ENCODE measurements at places on chromosomes 11 and 22.

- DNase-seq, result no peak
Observed at GRCh38 chr11:38411149-38411548, 1813.1 kb upstream of the RAG2 start.

- DNase-seq, result no peak
Observed at GRCh38 chr11:113876074-113876797, 864 bp upstream of the USP28 start.

DNA sequence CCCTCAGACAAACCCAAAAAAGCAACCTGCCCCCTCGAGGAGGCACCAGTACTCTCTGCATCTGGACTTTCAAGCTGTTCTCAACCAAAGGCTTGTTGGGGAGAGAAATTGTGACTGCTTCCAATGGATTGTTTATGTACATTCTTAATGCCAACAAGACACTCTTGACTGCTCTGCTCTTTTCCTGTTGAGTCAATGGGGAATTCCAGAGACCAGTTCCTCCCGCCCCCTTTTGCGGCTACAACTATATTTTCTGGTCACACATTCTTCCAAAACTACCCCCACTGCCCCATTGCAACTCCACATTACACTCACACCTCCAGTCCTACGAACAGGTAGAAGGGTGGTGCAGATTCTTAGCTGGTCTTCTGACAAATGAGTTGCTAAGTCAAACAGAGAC is 187.0 kb downstream of the DSCAML1 start:
- DNase-seq, result peak; percentile 11

- no peak for DNase-seq
Observed at GRCh38 chr11:128731041-128731663, 37.3 kb downstream of the FLI1 start.

DNA sequence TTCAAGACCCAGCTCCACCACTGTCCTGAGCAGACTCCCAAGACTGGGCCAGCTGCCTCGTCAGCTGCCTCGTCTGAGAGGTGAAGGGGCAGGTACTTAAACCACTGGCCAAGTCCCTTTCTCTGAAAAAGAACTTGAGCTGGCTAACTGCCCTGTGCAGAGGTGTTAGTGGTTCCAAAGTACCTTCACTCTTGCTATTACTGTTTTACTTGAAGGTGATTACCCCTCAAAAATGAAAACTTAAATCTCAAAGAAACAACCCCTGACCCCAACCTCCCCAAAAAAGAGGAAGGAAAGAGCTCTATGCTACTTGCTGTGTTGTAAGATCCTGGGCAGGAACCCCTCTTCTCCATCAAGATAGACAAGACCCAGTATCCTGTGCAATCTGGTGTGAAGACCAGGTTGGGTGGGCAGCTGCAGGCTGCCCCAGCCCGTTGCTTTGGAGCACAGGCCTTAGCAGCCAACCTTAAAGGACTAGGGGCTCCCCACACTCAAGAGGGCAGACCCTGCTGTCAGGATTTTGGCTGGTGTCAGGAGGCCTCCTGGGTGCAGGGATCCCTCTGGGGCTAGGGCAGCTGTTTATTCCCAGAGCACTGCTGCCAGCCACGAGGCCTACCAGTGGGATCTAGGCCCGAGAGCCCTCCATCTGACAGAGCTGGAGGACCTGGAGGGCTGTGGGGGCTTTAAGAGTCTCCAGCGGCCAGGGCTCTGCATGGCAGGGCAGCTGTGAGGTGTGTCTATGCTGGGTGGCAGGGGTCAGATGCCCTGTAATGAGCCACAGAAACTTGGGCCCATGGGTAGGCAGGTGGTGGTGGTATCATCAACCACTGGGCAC is 13.0 kb downstream of the GUCD1 start:
- DNase-seq, result no peak

DNA sequence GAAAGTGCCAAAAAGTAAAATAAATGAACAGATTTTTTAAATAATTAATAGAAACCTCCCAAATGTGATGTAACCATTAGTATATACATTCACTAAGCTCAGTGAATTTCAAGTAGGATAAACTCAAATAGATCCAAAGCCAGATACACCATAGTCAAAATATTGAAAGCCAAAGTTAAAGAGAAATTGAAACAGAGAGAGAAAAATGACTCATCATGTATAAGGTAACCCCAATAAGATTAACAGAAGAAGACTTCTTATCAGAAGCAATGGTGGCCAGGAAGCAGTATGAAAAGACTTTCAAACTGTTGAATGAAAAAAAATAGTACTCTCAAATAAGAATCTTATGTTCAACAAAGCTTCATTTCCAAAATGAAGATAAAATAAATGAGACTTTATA is 70.5 kb downstream of the LUZP2 start:
- DNase-seq, result no peak

- no peak for DNase-seq
Observed at GRCh38 chr11:66868082-66868725, 11.3 kb downstream of the LRFN4 start.

- DNase-seq, result no peak
Observed at GRCh38 chr11:76025817-76026216, 180.5 kb downstream of the WNT11 start.

DNA sequence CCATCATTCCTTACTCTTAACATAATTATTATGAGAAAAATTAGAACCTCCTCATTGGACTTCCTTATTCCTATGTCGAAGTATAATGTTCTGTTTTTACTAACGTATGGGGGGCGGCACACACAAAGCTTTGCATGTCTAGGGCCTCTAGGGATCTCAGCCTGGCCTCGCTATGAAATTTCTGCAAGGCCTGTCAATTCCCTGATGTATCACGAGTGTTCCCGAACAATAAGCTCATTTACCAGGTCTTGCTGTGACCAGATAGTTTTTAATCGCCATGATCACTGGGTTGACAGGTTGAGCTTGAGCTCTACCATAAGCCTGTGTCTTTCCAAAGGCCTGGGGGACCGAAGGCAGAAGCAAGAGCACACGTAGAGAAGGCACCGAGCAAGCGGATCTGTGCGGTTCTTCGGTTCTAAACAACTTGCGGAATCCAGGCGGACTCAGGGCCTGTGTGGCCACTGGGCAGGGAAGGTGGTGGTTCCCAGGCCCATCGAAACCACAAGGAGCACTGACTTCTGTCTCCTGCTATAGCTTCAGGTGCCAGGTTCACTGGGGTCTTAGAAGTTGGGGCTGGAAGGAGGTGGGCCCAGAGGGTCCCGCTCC is 10.4 kb upstream of the FXYD2 start:
- no peak for DNase-seq

DNA sequence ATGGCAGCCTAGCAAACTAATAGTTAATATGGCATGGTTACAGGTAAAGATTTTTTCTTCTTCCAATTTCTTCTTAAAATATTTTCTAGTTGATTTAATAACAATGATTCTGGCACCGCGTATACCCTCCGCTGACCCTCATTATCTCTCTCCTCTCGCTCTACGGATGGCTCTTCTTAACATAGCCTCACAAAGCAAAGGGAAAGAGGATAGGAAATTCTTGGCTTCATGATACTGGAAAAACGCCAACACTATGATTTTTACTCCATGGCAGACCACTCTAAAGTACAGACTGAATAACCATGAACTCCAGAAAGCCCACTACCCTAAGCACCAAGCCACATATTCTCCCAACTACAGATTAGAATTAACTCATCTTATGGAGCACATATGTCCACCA is 6.1 kb downstream of the PI4KA start:
- DNase-seq, result no peak

DNA sequence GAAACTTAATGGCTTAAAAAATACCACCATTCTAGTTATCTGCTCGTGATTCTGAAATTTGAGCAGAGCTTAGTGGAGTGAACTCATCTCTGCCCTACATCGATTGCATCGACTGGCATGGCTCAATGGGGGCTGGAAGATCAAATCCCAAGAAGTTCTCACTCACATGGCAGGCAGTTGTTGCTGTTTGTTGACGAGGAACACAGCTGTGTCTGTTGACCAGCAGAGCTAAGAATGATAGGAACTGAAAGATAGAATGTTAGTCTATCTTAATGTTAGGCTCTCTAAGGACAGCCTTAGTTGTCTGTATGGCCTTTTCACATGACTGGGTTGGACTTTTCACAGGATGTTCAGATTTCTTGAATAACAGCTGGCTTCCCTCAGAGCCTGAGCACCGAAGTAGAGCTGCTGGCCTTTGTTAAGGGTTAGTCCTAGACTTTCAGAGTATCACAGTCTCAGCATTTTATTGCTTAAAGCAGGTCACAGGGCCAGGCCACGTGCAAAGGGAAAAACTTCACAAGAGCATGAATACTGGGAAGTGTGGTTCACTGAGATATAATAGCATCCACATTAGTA is 31.6 kb upstream of the IZUMO1R start:
- no peak for DNase-seq

DNA sequence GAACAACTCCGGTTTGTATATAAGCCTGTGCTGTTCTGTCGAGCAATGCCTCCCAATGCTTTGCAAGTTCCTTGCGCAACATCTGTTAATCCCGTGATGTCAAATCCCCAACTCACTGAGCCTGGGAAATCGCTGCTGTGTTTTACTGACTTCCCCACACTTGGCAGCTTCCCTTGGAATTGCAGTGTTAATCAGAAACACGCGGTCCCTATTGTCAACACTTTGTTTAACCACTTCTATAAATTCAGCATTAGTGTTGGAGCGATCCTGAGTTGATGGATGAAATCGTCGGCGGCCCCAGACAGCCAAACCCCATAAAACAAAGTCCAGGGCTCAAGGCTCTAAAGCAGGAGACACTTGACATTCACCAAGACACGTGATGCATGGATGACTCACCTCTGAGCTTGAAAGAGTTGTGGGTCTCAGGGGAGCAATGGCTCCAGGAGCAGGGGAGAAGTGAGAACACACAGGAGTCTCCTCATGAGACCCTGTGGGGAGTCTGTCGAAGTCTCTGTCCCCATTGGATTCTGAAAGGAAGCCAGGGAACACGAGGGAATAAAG is 555.3 kb downstream of the MIAT start:
- DNase-seq, result no peak

GRCh38 chr22:30027169-30027568 is 53.1 kb upstream of the HORMAD2 start:
- no peak for DNase-seq

DNA sequence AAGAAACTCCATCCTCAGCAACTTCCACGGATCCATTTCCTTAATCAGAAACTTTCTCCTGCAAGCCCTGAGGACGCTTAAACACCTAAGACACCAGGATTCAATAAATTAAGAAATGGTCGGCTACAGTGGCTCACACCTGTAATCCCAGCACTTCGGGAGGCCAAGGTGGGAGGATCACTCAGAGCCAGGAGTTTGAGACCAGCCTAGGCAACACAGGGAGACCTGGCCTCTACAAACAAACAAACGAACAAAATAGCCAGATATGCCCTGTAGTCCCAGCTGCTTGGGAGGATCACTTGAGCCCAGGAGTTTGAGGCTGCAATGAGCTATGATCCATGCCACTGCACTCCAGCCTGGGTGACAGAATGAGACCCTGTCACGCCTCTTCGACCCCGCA is 46.7 kb downstream of the RPUSD4 start:
- no peak for DNase-seq

DNA sequence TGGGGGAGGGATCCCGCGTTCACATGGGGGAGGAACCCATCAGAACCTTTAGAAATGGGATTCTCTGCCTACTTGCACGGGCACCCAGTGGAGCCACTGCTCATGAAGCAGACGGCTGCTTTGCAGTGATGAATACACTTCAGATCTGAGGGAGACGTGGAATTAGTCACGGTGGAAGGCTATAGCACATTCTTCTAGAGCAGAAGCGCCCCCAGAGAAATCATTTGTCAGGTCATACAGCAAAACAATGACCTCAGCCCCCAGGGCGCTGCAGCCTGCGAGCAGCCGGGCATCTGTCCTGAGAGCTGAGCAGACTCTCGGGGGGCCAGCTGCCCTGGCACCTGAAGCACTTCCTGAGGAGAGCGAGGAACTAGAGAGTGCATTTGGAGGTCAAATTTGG is 12.7 kb downstream of the TP53AIP1 start:
- DNase-seq, result no peak

- no peak for DNase-seq
Observed at GRCh38 chr22:37225481-37225880, 13.2 kb upstream of the SSTR3 start.
